Inflammatory macrophage treated with lipopolysaccharide for 4 hours (primary cell): ENCODE measurements at places on chromosomes 6 and 20.

GRCh38 chr20:5895626-5896025 lies 54.7 kb downstream of the TRMT6 start:
- peak; percentile 82 for DNase-seq

DNA sequence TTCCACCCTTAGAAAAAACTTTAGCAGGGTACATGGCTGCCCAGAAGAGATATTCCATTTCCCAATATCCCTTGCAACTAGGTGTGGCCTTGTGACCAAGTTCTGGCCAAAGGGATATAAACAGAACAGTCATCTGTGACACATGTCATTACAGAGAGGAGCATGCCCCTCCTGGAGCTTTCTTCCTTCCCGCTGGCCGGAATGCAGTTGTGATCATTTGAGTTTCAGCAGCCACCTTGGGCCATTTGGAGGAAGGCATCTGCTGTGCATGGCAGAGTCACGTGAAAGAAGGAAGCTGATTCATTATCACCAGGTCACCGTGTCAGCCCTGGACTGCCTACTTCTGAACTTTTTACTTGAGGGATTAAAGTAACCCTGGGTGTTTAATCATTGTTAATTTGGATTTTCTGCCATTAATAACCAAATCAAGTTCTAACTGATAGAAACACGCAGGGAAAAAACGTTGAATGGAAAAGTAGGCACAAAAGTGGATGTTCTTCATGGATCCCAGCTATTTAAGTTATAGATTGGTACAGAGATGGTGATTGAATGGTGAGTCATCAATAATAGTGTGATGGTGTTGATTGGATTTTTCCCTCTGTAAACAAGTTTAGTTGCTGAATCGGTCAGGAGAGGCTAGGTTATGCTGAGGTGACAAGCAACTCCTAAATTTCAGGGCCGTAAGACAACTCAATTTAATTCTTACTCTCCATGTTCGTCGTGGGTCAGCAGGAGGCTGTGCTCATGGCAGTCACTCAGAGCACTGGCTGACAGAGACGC lies 80.7 kb upstream of the CCDC167 start:
- peak; percentile 61 for DNase-seq

DNA sequence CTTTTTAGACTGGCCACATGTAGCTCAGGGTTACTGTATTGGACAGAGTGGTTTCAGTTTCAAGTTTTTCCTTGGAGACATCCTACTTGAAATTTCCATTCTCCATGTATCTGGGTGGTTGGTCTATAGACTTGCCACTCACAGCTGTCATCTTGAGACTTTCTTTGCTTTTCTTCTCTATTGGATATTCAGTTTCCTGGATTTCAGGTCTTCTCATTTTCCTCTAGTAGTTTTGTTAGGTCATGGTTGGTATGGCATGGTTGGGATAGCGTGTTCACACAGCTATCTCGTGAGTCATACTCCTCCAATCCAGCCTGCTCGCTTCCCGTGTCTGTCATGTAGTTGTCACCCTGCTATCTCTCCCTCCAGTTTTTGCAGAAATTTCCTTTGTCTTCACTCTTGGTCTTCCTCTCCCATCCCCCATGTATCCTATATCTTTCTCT lies 48.3 kb downstream of the PTPN1 start:
- no peak for DNase-seq

- DNase-seq: no peak
Measured at GRCh38 chr6:17894191-17894590, 93.2 kb downstream of the KIF13A start.

DNA sequence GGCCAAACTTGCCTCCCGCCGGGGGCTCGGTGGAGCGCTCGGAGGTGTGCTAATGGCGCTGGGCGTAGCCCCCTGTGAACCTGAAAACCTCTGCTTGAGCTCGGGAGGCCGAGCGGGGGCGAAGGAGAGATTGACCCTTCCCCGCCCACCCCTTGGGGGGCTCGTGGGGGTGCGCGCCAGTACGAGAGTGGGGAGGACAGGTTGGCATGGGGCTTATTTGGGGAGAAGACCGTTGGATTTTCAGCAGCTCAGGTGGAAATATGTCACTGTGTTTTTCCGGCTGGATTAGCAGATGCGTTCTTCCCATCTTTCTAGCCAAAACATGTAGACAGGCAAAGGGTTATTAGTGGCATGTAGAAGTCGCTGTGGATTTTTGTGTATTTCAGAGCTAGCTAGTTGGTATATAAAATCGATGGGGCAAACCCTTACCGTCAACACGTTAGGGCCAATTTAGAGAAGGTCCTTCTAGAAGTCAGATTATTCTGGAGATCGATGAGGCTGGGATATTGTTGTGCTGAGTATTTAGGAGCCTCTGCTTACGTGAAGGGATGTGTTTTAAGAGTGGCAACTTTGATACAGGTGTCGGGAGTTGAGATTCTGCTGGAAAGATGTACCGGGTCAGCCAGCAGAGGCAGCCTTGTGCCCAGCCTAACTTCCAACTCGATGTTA lies 525 bp downstream of the NCOA7 start:
- DNase-seq: peak; percentile 48

GRCh38 chr6:115675443-115675842 lies 385.2 kb downstream of the FRK start:
- no peak for DNase-seq

- peak; percentile 9 for DNase-seq
Measured at GRCh38 chr6:89597988-89598387, 40.6 kb downstream of the LYRM2 start.

GRCh38 chr6:139743664-139744437 lies 369.4 kb upstream of the CITED2 start:
- DNase-seq: no peak

DNA sequence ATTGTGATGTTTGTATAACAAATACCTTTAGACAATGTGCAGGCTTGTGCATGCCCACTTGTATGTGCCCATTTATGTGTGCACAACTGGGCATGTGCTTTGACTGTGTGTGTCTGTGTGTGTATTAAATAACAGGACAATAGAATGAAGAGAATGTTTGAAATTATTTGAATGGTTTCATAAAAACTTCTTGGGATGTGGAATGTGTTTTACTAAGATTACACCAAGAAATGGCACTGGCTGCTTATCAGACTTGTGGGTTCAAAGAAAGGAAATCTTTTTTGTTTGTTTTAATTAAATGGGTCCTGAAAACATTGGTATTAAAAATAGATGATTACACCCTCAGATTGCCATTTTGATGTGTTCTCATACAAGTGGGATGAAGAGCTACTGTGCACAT lies 191.6 kb upstream of the CCN2 start:
- no peak for DNase-seq

DNA sequence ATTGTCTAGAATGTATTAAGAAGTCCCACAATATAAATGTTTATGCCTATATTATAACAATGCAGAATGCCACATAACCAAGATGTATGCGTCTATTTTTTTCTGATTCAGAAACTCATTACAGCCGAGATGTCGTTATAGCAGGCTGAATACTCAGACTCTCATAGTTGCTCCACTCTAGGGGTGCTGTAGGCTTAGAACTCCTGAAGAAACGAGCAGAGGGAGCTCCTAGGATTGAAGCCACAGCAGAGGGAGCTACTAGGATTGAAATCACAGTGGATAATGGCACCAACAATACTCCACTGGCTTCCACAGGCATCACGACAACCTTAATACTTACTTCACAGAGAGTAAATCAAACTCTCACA lies 208.9 kb downstream of the KIF16B start:
- no peak for DNase-seq

DNA sequence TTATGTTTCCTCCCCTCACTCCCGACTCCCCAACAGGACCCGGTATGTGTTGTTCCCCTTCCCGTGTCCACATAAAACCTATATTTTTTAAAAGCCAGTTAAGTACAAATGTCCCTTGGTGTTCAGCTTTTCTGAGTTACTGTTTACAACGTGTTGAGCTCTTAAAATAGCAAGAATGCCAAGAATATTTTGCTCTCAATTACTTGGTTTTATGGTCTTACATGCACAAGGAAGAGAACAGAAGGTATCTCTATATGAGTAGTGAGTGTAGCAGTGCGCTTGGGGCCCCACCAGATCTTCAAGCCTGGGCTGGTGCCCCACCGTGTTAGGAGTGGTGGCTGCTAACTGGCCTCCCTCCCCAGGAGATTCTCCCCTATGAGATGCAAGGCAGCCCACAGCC lies 75.3 kb downstream of the RIN2 start:
- no peak for DNase-seq

DNA sequence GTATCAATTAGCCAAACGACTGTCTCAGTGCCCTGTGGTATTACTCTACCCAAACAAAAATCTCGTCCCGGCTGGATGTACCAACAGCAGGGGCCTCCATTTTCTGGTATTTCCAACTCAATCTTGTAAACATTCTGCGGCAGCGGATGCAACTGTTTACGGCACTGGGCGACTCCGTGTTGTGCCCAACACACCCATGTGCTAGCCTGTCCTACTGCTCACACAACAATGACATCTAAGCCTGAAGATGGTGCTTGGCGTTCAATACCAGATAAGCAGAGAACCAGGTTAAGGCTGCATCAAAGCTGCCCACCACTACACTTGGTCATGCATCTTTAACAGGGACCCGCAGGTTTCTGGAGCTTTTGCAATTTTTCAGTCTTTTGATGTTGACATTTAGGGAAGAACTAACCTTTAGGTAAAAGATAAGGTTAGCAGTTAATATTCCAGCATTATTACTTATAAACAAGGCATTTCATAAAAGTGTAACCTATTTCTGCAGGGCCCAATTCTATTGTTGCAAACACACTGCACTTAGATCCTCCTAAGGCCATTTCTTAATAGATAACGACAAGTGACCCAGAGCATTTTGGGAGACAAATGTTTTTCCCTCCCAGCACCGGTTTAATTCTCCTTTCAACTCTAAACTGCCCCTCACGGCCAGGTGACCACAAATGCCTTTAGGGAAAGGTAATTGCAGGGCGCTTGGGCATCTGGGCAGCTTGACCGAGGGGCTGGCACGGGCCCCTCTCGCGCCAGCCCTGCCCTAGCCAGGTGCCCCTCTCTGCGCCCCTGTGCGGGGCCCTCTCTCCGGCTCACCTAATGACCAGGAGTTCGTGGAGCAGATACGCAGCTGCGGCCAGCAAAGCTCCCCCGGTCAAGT lies 945 bp downstream of the FAXC start:
- no peak for DNase-seq

DNA sequence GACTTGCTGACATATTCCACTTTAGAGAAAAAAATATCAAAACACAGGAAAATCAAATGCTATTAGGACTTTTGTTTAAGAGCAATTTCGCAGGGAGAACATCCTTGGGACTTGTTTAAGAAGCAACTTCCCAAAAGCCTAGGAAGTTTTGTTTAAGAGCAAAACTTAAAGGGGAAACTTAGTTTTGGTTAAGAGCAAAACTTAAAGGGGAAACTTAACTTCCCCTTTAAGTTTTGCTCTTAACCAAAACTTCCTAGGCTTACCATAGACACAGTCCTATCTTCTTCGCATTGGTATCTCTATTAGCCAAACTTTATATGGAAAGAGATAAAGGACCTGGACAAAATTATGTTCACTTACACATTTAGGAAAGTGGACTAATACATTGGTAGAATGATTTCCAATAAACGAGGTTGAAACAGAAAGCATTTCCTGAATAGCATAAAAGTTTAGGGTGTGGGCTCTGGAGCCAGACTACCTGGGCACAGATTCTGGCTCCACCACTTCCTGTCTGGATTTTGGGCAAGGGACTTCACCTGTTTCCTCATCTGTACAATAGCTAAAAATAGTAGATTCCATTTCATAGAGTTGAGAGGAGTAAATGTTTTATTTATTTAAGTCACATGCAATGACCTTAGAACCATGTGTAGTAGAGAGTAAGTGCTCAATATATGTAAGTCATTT lies 15.7 kb downstream of the PAQR8 start:
- DNase-seq: peak; percentile 76

GRCh38 chr20:37081717-37082289 lies 14.0 kb downstream of the RBL1 start:
- peak; percentile 12 for DNase-seq

- DNase-seq: no peak
Measured at GRCh38 chr20:37898233-37899104, 4.5 kb upstream of the VSTM2L start.

DNA sequence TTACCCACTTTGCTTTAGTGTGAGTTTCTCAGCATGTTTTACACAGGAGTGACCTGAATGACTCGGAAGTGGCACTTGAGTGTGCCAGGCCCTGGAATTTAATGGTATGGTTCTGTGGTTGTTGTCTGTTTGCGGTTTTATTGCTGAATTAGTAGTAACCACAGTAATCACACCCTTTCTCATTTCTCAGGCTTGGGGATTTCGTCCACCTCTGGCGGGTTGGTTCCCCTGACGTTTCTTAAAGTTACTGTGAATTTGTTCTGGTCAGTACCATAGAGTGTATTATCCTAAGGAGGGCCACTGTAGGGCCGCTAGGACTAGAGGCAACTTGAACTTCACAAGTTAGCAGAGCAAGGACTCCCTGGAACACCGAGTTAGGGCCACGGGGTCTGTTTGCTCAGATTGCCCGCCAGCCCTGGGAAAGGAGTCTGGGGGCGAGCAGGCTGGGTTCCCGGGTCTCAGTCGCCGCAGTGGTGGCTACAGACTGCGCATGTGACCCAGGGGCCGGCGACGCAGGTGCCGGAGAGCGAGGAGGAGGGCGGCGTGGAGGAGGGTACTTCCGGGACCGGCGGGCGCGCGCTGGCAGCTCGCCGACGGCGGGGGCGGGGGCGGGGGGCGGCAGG lies 546 bp upstream of the KLHL32 start:
- DNase-seq: no peak

GRCh38 chr6:130296854-130297253 lies 69.0 kb upstream of the TMEM200A start:
- DNase-seq: no peak

DNA sequence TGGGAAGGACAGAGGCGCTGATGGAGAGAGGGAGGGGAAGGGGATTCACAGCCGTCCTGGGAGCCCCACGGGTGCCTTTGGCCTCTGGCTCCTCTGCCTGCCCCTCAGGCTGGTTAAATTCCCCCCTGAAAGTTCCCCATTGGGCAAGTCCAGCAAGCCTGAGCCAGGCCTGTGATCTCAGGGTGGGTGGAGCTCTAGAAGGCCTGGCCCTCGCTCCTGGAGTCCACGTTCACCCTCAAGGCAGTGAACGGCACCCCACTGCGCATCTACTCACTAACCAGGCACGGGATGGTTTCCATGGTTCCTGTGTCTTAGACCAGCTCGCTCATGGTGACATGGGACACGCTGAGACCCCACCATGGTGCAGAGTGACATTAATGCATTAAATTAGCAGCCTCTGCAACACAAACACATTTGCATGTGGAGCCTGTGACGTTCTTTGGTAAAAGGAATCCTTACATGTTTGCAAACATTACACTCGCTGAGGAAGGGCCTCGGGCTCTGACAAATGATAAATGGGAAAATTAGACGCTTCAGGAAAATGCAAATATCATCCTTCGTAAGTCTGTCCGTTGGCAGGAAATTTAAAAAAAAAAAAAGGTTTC lies 452.7 kb downstream of the PREX1 start:
- no peak for DNase-seq

- no peak for DNase-seq
Measured at GRCh38 chr20:61797200-61797599, 268.5 kb downstream of the TAF4 start.

DNA sequence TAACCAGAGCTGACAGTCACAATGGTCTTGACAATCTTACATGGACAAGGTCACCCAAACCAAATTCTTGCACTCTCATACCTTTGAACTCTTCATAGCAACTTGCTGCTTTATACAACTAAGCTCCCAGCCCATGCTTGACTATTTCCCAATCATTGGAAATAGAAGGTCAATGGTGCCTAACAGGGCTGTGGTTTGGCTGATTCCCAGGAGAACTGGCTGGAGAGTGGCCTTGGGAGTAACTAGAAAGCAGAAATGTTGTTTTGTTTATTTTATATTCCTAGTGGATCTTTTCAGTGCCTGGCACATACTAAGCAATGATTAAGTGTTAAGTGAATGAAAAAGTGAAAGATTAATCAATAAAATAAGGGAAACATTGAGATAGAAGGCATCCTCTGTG lies 3.0 kb downstream of the SPINT4 start:
- DNase-seq: no peak
